ENCODE measurements at places on chromosomes 16 and 17. TPM values are rescaled to one million over a fixed set of nuclear protein-coding genes. Genes with fewer than 3 reads are reported as not detected.

DNA sequence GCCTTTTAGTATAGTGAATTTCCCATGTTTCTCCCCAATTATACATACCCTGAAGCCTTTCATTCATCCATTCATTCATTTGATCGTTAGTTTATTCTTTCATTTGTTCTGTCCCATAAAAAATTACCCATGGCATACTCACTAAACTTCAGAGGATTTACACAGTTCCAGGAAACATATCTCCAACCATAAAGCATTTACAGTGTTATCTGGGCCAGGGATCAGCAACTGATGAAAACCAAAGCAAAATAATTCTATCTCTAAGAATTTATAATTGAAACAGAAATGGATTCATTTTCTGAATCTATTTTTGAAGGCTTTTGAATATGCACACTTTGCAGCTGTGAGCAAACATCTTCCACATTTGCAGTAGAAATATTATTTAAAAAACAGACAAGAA, 547.7 kb downstream of the KCNJ2 start:
- peaks cover 8% of the 10 kb centered on the region for H3K4me1 ChIP-seq
- peaks cover 3% of the 10 kb centered on the region for H3K27me3 ChIP-seq
- no peak overlapping the region for H3K27ac ChIP-seq

- peak overlapping the region; percentile 88 for H3K27ac ChIP-seq
- peaks cover 50% of the 10 kb centered on the region for H3K4me1 ChIP-seq
- peak; percentile 65 for DNase-seq
- no peaks in the 10 kb centered on the region for H3K36me3 ChIP-seq
- H3K27me3 ChIP-seq, result peaks cover 8% of the 10 kb centered on the region
These were observed 39.3 kb upstream of the TAC4 start for GRCh38 chr17:49887086-49887743.

DNA sequence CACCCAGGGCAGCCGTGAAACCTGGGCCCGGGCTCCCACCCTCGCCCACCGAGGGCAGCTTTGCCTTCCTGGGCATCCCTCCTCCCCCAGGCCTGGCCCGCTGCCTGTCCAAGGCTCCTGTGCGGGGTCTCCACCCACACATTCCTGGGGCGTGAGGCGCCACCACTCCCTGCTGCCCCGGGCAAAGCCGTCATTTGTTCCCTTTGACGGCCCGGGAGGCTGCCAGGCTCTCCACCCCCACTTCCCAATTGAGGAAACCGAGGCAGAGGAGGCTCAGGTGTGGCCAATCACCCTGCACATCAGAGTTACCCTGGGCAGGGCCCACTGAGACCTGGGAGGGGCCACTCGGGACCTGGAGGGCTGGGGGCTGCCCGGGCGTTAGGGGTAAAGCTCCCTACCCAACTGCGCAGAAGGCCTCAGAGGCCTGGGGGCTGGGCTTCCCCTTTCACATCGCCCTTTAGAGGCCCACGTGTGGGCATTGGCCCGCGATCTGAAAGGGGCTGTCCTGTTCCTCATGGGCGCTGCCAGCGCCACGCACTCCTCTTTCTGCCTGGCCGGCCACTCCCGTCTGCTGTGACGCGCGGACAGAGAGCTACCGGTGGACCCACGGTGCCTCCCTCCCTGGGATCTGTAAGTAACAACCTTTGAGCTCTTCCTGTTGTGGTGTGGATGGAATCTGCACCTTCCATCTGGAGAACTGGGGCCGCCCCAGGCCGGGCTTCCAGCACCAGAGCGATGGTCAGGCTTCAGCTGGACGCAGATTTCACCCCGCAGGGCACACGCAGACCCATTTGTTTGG, at the start of gene MSLN:
TSS of gene MSLN (plus strand) at position 190 of the 799 bp plus-strand sequence. CDS start 1,947 bp downstream, outside the sequence.
- H3K36me3 ChIP-seq, result no peaks in the 10 kb centered on the region
- H3K4me1 ChIP-seq, result peaks cover 20% of the 10 kb centered on the region
- peak within 1 kb of the TSS; percentile 20 for H3K4me3 ChIP-seq

- H3K4me3 ChIP-seq, result no peak overlapping the region
- DNase-seq, result no peak
- H3K27ac ChIP-seq, result peak overlapping the region; percentile 12
These were observed 5.8 kb upstream of the DHRS13 start for GRCh38 chr17:28908640-28909167.

DNA sequence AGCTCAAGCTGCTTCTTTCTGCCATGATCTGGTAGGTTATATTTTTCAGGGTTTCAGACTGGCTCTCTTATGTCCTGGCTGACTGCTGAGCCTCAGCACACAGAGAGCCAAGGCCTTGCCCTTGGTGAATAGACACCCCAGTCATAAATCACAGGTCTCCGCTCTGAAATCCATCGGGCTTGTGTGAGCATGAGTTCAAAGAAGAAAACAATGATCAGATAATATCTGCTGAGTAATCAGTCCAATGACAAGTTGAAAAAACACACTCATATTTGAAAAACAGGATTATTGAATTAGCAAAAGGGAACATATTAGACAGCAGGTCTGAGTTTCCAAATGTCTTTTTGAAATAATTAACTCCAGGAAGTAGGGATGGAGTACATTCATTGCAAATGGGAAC, 51.1 kb upstream of the NDRG4 start:
- peaks cover 4% of the 10 kb centered on the region for H3K27me3 ChIP-seq
- peak overlapping the region; percentile 31 for H3K27ac ChIP-seq
- H3K4me3 ChIP-seq, result no peak overlapping the region
- no peaks in the 10 kb centered on the region for H3K36me3 ChIP-seq

DNA sequence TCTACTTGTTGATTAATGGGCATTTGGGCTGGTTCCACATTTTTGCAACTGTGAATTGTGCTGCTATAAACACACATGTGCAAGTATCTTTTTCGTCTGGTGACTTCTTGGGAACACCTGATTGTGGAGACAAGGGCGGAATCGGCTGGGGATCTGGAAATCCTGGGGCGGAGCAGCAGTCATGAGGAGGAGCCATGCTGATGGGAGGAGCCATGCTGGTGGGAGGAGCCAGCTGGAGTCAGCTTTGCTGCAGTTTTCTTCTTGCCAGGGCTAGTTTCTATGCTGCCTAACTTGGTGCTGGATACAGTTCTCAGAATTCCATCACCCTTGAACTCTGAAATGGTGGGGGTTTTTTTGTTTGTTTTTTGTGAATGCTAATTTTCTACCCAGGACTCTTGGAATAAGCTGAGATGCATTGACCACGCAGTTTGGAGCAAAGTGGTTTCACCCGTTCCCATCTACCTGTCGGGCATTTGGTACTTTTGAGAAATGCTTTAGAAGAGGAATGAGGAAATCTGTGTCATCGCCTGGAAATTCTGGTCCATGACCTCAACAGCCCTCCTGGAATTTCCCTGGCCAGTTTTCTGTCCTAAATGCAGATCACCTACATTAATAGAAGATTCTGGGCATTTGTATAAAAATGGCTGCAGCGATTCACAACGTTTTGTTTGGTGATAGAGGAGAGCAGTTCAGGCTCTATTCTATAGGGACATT, 217.4 kb upstream of the ZFHX3 start:
- H3K27me3 ChIP-seq, result peaks cover 3% of the 10 kb centered on the region
- no peak for DNase-seq
- H3K4me3 ChIP-seq, result no peak overlapping the region

- H3K36me3 ChIP-seq, result no peaks in the 10 kb centered on the region
- H3K27ac ChIP-seq, result no peak overlapping the region
- H3K4me3 ChIP-seq, result no peak overlapping the region
- no peak for DNase-seq
These were observed 99.5 kb upstream of the AXIN2 start for GRCh38 chr17:65660947-65661346.

DNA sequence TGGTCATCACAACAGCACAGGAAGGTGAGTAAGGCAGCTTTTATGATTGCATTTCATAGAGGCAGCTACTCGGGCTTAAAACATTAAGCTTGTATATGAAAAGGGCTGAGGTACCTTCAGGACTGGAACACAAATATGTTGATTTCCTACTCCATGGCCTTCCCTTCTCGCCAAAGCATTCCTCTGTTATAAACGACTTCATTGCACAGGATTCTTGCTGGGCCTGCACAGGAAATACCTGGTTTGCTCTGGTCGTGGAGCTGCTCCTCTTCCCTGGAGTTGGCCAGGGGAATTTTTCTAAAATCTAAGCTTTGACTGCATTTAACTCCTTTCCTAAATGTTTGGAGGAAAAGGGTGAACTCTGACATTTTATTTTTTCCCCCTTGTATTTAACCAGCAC, 49.0 kb downstream of the CHD9 start:
- DNase-seq, result no peak
- peak overlapping the region; percentile 80 for H3K27ac ChIP-seq
- H3K4me3 ChIP-seq, result no peak overlapping the region
- H3K27me3 ChIP-seq, result no peaks in the 10 kb centered on the region
- peaks cover 28% of the 10 kb centered on the region for H3K4me1 ChIP-seq

GRCh38 chr17:5210091-5210490, 18.4 kb upstream of the ZNF594 start:
- no peaks in the 10 kb centered on the region for H3K27me3 ChIP-seq
- no peak overlapping the region for H3K27ac ChIP-seq
- H3K36me3 ChIP-seq, result peaks cover 7% of the 10 kb centered on the region

The RNF43 gene
- total RNA-seq, result 40.3 TPM

The SDR42E1 gene
- 0.35 TPM for total RNA-seq

The KRT31 gene
- total RNA-seq, result not detected

The WIPF2 gene
- total RNA-seq, result 28.7 TPM

The CD300C gene
- total RNA-seq, result not detected

The USP43 gene
- 9.7 TPM for total RNA-seq

The UTP4 gene
- total RNA-seq, result 48.0 TPM
